Stimulated activated CD8-positive, alpha-beta memory T cell treated with anti-CD3 and anti-CD28 coated beads, Interleukin-4, amount 100 ng/mL, for 1 hour (primary cell): ENCODE measurements at places on chromosomes 4 and X.
A peak's percentile ranks its signal among the peaks of the same experiment; 100 is the strongest.

- peak; percentile 27 for DNase-seq
Observed at GRCh38 chr4:101169044-101170014, 178.0 kb downstream of the PPP3CA start.

DNA sequence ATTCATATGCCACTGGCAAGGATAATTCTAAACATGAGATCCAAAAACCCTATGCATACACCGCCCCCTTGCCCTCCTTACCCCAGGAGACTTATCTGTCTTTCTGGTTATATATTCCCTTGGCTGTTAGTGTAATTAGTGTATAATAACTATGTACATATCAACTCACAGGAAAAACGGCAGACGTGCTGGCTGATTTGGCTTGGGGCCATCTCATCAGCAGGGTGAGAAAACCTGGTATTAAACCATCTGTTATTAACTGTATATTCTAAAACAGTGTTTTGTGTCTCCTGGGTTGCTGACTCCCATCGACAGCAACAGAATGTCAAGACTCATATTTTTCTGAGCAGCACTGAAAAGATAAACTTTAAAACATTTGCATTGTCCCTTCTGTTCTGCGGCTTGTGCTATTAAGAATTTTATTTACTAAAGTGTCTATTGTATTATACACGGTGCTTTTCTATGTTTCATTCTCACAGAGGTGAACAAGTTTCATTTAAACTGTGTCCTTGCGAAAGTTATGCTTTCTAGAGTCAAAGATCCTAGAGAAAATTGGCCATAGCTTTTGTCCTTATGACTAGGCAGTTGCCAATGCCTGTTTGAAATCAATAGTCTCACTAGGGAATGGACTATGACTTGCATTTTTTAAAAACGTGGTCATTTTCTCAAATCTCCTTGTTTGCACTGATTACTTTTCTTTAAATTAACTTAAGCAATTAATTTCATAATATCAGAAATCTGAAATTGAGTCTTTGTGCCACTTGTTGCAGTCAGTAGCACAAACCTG, 211.5 kb upstream of the MID1 start:
- no peak for DNase-seq

- no peak for DNase-seq
Observed at GRCh38 chr4:84317513-84317912, 181.6 kb downstream of the NKX6-1 start.

GRCh38 chr4:80614319-80614718, 278.8 kb downstream of the CFAP299 start:
- no peak for DNase-seq

DNA sequence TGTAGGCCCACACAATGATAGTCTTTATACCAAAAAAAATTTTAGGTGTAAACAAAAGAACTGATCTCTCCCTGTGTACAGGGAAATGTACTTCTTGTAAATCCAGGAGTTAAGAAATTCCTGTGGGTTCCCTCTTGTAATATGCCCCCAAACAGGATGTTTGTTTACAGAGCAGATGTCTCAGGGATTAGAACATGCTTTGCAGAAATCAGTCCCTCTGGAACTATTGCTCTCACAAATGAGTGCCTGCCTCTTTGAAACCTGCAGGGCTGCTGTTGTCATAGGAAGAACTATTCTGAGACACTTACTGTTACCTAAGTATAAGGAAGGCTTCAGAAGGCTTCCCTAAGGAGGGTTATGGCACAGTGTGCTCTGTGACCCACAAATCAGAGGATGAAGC, 35.6 kb downstream of the PAK3 start:
- DNase-seq: no peak

- DNase-seq: no peak
Observed at GRCh38 chrX:118823263-118824172, at the start of gene ZCCHC12. ZCCHC12 (plus strand) TSS chrX:118823824; CDS start chrX:118825245, 1,421 bp downstream.
